ENCODE measurements at places on chromosomes 12 and 14.

DNA sequence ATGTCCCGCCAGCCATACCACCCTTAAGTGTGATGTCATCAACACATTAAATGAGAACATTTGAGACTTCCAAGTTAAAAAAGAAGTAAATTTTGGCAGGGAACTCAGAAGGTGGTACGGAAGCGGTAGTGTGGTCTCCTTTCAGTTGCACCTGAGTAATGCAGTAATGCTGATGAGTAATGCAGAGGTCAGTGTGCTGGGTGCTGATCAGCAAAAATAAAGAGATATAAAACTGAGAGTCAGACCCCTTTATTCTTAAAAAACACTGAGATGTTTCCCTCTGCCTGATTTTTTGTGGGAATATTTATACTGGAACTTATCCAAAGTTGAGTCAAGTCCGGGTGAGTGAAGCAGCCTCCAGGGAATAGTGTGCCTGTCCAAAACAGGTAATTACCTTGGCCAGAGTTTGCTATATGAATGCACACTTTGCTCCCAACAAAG lies 370.6 kb upstream of the PRICKLE1 start:
- no peak for DNase-seq

DNA sequence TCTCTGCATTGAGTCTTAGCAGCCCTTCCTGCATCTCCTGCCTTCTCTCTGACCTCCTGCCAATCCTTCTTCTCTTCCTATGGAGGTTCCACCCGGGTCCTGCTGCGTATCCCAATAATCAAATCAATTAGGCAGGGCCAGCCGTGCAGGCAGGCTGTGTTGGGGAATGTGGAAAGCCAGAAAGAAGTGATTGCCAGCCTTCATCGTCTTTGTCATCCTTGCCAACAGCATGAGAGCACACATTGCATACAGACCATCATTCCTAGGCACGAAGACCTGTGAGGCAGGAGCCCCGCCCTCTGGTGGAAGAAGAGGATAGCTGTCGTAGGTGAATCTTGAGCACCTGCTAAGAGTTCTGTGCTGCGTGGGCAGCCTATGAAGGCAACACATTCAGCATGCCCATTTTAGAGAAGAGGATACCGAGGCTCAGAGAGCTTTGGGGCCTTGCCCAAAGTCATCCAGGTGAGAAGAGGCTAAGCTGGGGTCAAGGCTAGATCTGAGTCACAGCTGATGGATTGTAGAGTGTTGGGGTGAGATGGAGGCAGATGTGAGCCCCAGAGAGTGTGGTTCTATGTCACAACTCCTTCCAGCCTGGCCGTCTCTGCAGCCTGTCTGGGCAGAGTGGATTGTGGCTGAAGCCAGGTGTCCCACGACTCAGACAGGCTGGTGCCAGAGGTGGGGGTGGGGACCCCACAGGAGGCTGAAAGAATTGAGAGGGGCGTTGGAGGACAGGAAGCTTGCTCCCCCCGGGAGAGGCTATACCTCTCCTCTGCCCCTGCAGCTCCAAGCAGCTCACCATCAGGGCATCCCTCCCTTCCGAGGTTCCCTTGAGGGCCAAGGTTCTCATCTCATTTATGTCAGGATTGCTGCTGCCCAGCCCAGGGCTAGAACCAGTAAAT lies 12.7 kb downstream of the C14orf132 start:
- DNase-seq: peak; percentile 37

DNA sequence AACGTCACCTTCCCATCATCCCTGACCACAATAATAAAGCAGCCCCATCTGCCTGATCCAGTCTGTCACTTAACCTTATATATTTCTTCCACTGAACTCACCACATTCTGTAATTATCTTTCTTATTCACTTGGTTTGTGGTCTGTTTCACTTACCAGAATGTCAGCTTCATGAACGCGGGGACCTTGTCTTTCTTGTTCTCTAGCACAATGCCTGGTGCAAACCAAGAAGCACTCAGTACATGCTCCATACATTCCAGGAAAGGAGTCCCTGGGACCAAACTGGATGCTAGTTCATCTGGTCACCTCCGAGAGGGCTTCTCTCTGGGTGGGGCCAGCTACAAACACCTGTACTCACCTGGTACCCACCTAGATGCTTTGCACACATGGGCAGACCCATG lies 17.4 kb upstream of the ANKRD33 start:
- no peak for DNase-seq

- DNase-seq: no peak
Observed at GRCh38 chr14:63701606-63702299, 26.1 kb downstream of the SGPP1 start.

GRCh38 chr14:68362846-68363245 lies 430.0 kb downstream of the ZFP36L1 start:
- DNase-seq: peak; percentile 40

DNA sequence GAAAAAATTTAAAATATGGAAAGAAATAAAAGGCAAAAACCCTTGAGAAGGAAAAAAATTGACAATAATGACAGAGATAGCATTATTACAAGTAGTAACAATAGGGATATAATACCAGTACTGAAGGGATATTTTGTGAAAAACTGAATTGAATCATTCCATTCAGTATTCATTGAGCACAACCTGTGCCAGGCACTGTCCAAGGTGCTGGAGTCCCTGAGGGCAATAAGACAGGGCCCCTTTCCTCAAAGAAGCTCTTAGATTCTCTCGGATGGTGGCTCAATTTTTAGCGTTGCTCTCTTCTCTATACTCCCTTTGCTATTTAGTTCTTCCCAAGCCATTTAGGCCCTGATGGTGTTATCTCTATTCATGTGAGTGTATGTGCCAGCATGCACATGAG lies 34.3 kb upstream of the GAS2L3 start:
- no peak for DNase-seq
